ENCODE measurements at places on chromosomes 3 and 15. TPM values are rescaled to one million over a fixed set of nuclear protein-coding genes. Genes with fewer than 3 reads are reported as not detected.

Gene KLHL6
- total RNA-seq, result 18.2 TPM

Gene KNG1
- not detected for total RNA-seq

Gene RASGRP1
- total RNA-seq, result under 0.01 TPM

Gene RBPMS2
- total RNA-seq, result 0.32 TPM

Gene STAC
- total RNA-seq, result not detected

Gene TM4SF18
- 164 TPM for total RNA-seq

Gene FANCD2OS
- not detected for total RNA-seq

Gene CPNE9
- total RNA-seq, result not detected

Gene LRRC2
- not detected for total RNA-seq

Gene HTR3E
- total RNA-seq, result not detected

Gene STAB1
- 189 TPM for total RNA-seq

Gene NPHP3
- total RNA-seq, result 20.1 TPM

Gene CHSY1
- total RNA-seq, result 44.5 TPM

Gene ZNF621
- 8.2 TPM for total RNA-seq

Gene SLC28A2
- not detected for total RNA-seq

Gene CCDC13
- 1.3 TPM for total RNA-seq

Gene CYP1A1
- 1.6 TPM for total RNA-seq

Gene PRTG
- total RNA-seq, result 2.9 TPM

Gene DUOX1
- not detected for total RNA-seq

Gene CEP152
- total RNA-seq, result 8.8 TPM

Gene CFAP91
- total RNA-seq, result 0.76 TPM

Gene SCN11A
- total RNA-seq, result not detected

Gene HHLA2
- total RNA-seq, result not detected

Gene BUB1B
- total RNA-seq, result 30.2 TPM

Gene GCSAM
- total RNA-seq, result not detected

Gene DIS3L
- 24.2 TPM for total RNA-seq

Gene SLC51B
- total RNA-seq, result not detected

Gene GOLGA8T
- under 0.01 TPM for total RNA-seq

Gene TIMP4
- not detected for total RNA-seq

Gene BCHE
- 36.5 TPM for total RNA-seq

Gene TNNC1
- not detected for total RNA-seq

Gene PPARG
- 0.76 TPM for total RNA-seq

Gene MKRN3
- not detected for total RNA-seq

Gene ARHGEF3
- 2.6 TPM for total RNA-seq

Gene ACTC1
- total RNA-seq, result not detected

Gene STRIT1
- total RNA-seq, result not detected

Gene LRTM1
- total RNA-seq, result not detected

Gene ARGFX
- not detected for total RNA-seq

Gene CEMIP
- 0.46 TPM for total RNA-seq

Gene SERINC4
- not detected for total RNA-seq

Gene LIPH
- not detected for total RNA-seq

Gene CACNA2D2
- not detected for total RNA-seq

Gene NEK4
- 13.3 TPM for total RNA-seq

Gene ZNF654
- 14.6 TPM for total RNA-seq

Gene ZNF80
- not detected for total RNA-seq

Gene ARNT2
- 0.15 TPM for total RNA-seq

Gene CHDH
- total RNA-seq, result under 0.01 TPM

Gene RBP2
- total RNA-seq, result not detected

Gene CHD2
- total RNA-seq, result 37.7 TPM

Gene SH3GL3
- not detected for total RNA-seq

Gene UROC1
- not detected for total RNA-seq

Gene SMCO1
- total RNA-seq, result not detected

Gene GREM1
- total RNA-seq, result 0.32 TPM
